A549 treated with ZK216348 at 1 μM for 4 hours (cell line): ENCODE measurements at places on chromosomes 12 and 14. TPM values are rescaled to one million over a fixed set of nuclear protein-coding genes. Genes with fewer than 3 reads are reported as not detected.

The DIP2B gene
- total RNA-seq = 11.9 to 19.0 TPM (median 16.5 TPM) in 5 replicates

The PKP2 gene
- 3.5 to 7.2 TPM (median 4.3 TPM) in 5 replicates for total RNA-seq

The IL31 gene
- total RNA-seq = not detected in 5 replicates

The VPS33A gene
- 16.2 to 24.0 TPM (median 19.3 TPM) in 5 replicates for total RNA-seq

The TULP3 gene
- total RNA-seq = 18.1 to 21.4 TPM (median 20.3 TPM) in 5 replicates

The IFI27L2 gene
- total RNA-seq = 46.1 to 56.7 TPM (median 53.0 TPM) in 5 replicates

The KCNC2 gene
- total RNA-seq = not detected in 5 replicates

The CLEC4C gene
- total RNA-seq = not detected in 5 replicates

The SNRPF gene
- total RNA-seq = 99.7 to 230 TPM (median 117 TPM) in 5 replicates

The KLRK1 gene
- not detected in 5 replicates for total RNA-seq

The CAPZA3 gene
- total RNA-seq = not detected in 5 replicates

The GALNT16 gene
- total RNA-seq = 1.9 to 4.0 TPM (median 3.3 TPM) in 5 replicates
